ENCODE measurements at places on chromosomes 1 and 21.

DNA sequence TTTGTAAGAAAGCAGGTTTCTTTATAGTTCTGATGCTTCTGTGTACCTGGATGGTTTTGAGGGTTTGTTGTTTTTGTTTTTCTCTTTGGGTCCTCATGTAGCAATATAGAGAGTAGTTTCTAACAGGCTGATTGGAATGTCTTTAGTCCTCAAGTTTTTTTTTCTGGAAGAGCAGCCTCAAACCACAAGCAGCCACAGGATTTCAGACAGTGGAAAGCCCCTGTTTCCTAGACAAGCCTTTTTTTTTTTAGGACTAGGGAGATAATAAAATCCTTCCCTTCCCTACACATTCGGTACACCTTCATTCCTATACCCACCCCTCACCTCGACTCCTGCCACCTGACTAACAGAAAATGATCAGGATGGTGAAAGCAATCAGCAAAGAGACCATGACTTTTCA lies 47.6 kb downstream of the ACP6 start:
- no peak for DNase-seq

GRCh38 chr1:46804027-46804889 lies 5.4 kb downstream of the CYP4B1 start:
- no peak for DNase-seq

DNA sequence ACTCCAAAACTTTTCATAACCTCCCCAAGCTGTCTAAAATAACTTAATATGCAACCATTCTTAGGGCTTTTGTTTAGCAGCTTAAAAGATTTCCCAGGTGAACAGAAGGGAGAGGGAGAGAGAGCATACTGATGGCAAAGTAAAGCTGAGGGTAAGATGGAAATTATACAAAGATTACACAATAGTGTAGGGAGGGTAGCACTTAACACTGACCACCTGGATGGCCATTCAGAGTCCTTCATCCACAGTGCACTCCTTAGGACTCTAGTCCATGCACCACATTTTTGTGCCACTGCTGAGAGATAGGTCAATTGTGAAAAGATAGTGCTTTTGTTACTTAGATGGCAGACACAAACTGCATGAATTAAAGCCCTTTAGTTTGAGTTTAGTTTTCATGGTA lies 574.6 kb downstream of the LMO4 start:
- no peak for DNase-seq

- no peak for DNase-seq
Measured at GRCh38 chr1:43526002-43526401, 4.7 kb upstream of the PTPRF start.

GRCh38 chr1:152460529-152460899 lies 46.5 kb upstream of the CRNN start:
- no peak for DNase-seq

DNA sequence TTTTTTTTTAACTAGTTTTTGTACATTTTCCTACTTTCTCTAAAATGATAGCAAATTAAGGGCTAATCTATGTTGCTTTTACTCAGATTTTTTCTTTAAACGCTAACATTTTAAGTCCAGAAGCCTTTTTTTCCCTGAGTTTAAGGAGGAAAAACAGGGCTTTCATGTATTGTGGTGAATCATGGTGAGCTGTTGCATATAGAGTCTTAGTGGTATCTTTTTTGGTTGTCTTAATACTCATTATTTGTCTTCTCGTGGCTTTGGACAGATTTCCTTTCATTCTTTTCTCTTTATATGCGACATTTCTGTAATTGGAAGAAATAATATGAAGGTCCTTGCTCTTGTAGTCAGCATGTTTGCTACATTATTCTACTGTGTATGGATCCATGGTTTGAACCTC lies 1015.6 kb downstream of the PLA2G4A start:
- no peak for DNase-seq

- no peak for DNase-seq
Measured at GRCh38 chr1:103948526-103948925, 198.8 kb downstream of the AMY1C start.

DNA sequence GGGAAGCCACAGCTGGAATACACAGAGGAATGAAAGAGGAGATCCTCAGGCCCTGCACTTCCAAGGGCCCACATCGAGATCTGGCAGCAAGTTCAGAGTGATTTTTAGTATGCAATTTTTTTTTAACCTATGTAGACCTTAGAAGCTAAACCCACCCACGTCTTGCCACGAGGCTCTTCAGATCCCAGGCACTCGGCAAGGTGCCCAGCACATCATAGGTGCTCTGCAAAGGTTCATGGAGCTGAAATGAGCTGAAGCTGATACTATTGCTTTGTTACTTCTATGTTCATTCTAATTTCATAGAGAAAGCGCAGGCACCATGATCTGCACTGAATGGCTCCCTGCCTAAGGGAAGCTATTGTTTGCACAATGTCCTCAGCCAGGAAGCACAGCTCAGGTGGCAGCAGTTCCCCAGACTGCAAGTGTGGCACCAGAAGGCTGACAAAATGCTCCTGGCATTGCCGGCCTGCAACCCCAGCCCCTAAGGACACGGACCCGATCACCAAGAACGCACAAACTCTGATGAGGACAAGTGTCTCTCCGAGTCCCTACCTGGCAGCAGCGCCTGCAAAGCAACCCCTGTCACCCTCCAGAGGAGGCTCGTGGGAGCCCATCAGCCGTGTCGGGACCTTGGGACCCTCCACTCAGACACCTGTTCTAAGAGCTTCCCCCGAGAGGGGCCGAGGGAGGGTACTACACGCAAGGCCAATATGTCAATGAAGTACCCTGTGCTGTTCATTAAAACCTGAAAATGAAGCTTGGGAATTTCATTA lies 264.2 kb downstream of the NPHP4 start:
- no peak for DNase-seq

- no peak for DNase-seq
Measured at GRCh38 chr1:67551375-67551774, 121.2 kb upstream of the SERBP1 start.

Measured in stimulated activated CD4-positive, alpha-beta T cell treated with anti-CD3 and anti-CD28 coated beads, TNF-alpha, amount 100 ng/mL, for 48 hours (primary cell).